CD4-positive, alpha-beta T cell treated with Interleukin-21 for 1 hour (primary cell): ENCODE measurements at places on chromosomes 4 and X.

GRCh38 chr4:30945586-30945985 is 225.4 kb downstream of the PCDH7 start:
- DNase-seq, result no peak

- DNase-seq, result no peak
These were observed 45.2 kb downstream of the ZNF674 start for GRCh38 chrX:46500054-46500453.

DNA sequence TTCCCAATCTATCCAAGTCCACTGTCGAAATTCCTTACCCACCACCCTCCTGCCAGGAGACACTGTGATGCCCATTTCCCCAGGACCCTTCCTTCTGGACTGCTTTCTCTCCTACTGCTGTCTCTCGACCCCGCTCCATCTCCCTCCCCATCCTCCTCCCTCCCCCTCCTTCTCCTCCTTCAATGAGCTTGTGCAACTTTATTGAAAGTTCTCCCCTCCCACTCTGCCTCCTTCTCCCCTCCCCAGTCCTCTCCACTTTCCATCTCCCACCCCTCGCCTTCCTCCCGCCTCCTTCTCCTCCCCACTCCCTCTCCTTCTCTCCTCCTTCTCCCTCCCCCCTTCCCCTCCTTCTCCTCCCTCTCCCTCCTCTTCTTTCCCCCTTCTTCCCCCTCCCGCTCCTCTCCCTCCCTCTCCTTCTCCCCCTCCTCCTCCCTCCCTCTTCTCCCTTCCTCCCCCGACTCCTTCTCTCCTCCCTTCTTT is 116.6 kb upstream of the FAT1 start:
- DNase-seq, result no peak

GRCh38 chr4:155179216-155179615 is 29.2 kb upstream of the NPY2R start:
- DNase-seq, result no peak

GRCh38 chr4:6595897-6596537 is 21.0 kb downstream of the MAN2B2 start:
- no peak for DNase-seq

DNA sequence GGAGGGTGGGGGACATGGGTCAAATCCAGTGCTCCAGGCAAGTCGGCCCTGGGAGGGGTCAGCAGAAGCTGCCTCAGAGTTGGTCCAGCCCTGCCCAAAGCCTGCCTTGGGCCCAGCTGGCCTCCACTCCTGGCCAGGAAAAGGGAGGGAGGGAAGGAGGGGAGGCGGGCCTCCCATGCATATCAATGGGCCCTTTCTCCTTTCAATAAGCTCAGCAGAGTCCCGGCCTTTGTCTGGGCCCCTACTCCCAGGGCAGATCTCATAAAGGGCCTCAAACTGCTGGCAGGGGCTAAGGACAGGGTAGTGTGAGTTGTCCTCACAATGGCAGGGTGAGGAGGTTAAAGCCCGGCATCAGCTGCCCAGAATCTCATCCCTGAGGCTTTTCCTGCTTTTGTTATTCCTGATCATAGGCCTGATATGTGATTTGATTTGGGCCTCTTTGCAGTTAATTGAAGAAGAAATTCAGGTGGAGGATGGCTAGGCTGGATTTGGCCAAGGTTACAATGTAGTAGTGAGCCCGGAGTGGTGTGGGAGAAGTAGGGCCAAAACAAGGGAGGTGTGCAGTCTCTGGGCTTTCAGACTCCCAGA is 121.1 kb upstream of the ATP6AP2 start:
- DNase-seq, result no peak

DNA sequence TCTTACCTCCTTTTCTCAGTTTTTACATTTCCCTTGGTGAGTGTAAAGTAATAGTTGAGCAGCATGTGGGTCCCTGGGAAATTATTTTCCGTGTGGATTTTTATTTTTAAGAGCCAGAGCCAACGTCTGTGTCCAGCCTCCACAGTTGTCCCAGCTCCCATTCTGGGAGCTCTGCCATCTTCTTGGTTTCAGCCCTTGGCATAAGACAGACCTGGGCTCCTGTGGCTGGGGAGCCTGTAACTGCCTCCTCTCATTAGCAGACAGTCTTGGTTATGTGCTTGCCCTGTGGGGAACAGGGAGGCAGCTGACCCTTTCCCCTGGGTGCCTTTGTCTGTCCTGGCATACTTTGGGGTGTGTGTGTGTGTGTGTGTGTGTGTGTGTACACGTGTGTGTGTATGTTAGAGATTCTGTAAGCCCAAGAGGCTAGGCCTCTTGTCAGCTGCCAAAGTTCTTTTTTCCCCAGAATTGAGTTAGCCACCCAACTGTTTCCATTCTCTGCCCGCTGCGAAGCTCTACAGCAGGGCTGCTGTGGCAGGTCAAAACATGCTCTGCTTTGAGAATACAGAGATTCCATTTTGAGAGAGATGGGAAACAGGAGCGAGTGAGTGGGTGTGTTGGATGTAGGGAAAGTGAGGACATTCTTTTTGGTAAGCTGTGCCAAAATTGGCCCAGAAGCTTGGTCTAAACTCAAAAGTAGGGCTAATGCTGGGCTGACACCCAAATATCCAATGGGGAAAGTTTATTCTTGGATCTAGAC is 140.7 kb downstream of the TMEM164 start:
- no peak for DNase-seq

GRCh38 chr4:141580523-141580922 is 55.9 kb upstream of the IL15 start:
- no peak for DNase-seq

DNA sequence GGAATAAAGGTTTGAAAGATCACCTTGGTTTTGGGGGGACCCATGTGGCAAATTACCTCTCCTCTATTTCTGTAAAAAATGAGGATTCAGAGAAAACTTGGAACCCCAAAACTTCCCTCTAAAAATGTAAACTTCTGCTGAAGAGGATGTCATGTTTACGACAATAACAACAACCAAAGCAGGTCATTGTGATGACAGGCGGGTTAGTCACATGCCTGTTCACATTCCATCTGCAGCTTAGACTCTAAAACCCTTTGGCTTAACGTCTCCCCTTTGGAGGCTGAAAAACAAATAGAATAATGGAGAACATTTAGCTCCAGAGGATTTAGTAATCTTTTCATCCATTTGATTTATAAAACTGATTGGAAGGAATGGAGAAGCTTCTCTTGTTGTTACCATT is 75.0 kb upstream of the FAM9C start:
- no peak for DNase-seq

DNA sequence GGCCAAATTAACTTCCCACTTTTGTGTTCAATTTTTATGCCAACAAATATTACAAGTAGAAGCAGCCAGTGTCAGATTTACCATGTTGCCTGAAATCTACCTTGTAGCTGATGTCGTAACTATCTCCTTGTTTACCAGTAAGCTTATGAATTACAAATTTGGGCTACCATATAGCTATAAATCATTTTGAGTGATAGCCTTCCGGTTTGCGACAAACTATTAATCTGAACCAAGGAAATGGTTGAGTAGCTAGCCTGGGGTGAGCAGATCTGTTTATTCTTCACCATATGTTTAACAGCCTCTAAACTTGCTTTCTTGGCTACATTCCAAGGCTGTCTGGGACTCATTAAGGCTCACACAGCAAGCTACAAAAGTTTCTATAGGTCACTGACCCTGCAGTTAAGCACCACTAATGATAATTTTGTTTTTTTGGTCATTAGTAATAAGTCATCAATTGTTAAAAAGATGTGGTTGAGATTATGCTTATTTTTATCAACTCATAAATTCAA is 218.7 kb upstream of the SPOCK3 start:
- no peak for DNase-seq

DNA sequence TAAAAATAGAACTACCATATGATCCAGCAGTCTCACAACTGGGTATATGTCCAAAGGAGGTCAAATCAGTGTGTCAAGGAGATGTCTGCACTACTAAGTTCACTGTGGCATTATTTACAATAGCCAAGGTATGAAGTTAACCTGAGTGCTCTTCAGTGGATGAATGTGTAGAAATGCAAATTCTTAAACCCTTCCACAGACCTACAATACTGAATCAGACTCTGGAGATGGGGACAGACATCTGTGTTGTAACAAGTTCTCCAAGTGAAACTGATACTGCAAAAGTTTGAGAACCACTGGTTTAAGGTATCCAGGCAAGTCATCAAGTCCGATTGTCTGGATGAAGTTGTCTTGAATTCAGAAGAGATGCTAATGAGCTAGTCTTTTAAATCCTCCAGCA is 38.5 kb downstream of the SMAD1 start:
- DNase-seq, result no peak

GRCh38 chrX:104420907-104421306 is 145.1 kb upstream of the IL1RAPL2 start:
- no peak for DNase-seq

DNA sequence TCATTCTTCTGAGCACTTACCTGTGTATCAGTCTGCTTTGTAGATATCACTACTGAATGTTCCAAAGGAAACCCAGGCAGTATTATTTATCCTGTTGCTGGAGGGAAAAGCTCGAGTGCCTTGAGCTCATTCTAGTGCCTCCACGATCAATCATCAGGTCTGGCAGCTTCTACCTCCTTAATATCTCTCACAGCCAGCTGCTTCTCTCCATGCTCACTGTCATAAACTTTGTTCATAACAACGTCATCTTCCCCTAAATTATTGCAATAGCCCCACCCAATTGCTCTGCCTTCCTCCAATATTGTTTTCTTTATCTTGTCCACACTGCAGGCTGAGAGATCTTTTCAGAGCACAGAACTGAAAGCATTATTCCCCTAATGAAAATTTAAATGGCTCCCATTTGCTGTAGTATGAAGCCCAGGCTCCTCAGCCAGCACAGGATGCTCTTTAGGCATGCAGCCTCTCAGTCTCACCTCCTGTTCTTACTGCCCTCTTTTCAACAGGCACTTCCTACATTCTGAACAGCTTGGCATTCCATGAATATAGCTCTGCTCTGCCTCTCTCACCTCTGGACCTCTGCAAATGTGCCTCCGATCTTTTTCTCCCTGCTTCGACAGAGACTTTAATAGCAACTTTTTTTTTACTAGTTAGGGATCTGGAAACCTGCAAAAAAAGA is 504.2 kb upstream of the IGFBP7 start:
- DNase-seq, result no peak

DNA sequence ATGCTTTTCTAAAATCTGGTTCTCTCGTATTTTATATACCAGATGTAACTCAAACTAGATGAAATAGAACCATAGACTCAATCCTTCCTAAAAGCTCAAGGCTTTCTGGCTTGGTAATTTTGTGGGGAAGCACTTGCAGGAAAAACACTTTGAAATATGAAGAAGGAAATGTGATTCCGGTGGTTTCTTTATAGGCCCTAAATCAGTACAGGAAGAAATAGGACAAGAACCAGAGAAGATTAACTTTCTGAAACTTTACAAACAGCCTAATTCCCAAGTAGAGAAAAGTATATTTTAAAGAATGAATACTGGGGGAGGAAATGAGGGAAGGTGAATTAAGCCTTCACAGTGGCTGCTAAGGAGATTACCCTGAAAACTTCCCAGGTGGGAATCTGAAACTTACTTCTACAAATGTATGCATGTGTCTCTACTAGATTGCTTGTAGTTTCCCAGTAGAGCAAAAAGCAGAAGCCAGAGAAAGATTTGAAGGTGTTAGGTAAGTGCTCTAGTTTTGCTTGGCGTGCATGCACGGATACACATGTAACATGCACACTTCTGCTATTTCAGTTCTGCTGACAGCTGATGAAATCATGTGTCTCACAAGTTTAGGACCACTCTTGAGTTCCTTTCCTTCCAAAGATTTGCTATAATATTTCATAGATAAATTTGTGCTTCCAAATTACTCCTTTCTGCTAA is 92.1 kb downstream of the AFF1 start:
- no peak for DNase-seq

GRCh38 chrX:81377329-81377728 is 175.4 kb downstream of the SH3BGRL start:
- DNase-seq, result no peak
